Urinary bladder (tissue), 4 donors: ENCODE measurements at places on chromosomes 5 and 9. TPM values are rescaled to one million over a fixed set of nuclear protein-coding genes. Genes with fewer than 3 reads are reported as not detected.

DNA sequence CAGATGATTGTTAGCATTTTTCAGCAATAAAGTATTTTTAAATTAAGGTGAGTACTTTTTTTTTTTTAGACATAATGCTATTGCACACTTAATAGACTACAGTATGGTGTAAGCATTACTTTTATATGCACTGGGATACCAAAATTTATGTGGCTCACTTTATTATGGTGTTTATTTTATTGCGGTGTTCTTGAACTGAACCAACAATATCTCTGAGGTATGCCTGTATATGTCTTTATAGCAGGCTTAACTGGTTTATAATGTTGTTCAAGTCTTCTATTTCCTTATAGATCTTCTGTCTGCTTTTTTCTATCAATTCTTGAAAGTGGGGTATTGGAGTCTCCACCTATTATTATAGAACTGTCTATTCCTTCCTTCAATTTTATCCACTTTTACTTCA is 18.0 kb downstream of the ZBTB43 start:
- no peak for DNase-seq

GRCh38 chr5:177434437-177434836 is 8.0 kb downstream of the GRK6 start:
- no peak for DNase-seq

DNA sequence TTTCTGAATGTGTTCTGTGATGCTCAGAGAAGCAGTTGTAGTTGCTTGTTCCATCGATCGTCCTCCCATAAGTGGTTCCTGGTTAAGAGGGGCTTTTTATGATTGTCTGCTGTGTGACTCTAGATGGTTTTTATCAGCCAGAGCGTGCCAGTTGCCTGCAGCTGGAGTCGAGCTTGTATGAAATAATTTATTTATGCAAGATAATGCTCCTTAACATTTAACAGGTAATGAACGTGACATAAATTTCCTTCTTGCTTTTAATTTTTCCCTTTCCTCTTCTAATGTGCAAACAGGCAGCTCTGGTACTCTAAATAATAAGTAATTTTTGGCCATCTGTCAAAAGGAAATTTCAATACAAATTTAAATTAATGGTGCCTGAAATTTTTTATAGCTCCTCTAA is 84.4 kb downstream of the TLE4 start:
- DNase-seq = no peak

- no peak for DNase-seq
Measured at GRCh38 chr5:108344103-108344822, 37.6 kb downstream of the FBXL17 start.

DNA sequence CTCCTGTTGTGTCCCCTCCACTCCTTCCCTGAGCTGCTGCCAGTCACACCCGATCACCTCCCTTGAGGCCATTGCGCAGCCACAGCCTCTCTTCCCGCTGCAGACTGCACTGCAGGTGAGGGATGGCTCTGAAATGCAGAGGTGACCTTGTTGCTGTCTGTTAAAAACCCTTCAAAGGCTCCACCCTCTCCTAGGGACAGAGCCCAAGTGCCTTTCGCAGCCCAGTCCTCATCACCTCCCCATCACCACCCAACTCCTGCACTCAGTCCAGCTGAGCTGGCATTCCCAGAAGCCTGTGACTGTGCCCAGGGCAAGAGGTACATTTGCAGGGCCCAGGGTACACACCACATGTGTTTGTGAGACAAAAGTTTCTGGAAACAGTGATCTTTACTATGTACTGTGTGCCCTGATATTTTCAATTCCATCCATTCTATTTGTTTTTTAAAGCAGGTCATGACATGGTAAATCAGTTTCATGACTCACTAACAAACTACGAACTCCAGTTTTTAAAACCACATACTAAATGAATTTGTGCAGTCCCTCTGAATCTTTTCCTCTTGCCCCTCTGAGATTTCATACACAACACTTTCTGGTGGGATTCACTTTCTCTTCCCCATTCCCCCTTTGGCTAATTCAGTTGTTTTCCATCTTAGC is 73.0 kb upstream of the SPOCK1 start:
- no peak for DNase-seq

The ADCY2 gene
- 6.5 TPM for total RNA-seq

The PARP8 gene
- total RNA-seq = 25.9 TPM
